ENCODE measurements at places on chromosomes 16 and 17.

DNA sequence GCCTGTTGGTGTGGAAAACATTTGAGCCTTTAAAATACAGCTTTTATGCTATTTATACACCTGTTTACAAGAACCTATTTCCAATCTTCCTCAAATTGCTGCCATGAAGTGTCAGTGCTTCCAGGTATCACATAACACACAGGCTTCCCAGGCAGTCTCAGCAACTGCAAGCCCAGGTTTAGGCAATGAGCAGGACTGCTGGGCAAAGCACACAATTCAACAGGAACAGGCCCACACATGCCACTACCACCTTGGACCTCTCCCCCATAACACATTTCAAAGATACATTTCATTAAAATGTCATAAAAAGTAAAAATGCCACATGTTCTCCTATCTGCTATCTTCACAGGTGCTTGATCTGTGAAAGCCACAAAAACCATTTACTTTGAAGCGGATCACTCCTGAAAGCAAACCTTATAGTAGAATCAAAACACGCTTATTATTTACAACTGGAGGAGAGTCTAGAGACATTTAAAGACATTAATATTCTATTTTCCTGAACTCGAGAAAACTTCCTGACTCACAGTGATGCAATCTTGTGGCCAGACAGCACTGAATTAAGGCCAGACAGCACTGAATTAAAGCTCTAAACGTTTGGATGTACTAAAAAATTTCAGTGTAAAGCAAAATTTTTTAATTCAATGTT lies 31.5 kb downstream of the ANKFY1 start:
- no peaks in the 10 kb centered on the region for H3K27me3 ChIP-seq
- no peak for DNase-seq
- H3K27ac ChIP-seq = no peak overlapping the region
- H3K4me1 ChIP-seq = peaks cover 11% of the 10 kb centered on the region

DNA sequence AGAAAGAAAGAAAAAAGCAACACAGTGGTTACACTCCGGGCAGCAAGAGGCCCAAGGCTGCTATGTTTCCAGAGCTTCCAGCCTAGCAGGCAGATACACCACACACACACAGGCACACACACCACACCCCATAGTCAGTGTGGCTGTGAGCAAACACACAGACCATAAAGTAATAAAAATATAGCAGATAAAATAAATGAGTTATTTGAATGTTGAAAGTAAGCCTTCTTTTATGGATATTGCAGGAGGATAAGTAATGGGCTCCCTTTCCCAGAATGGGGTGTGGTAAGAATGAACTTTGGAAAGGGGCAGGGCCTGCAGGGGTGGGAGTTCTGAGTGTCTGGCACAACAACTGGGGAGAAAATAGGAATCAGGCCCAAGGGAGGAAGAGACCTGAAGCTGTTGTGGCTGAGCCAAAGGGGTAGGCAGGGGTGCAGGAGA lies 4.8 kb upstream of the CDK5RAP3 start:
- DNase-seq = no peak
- no peaks in the 10 kb centered on the region for H3K36me3 ChIP-seq
- H3K27me3 ChIP-seq = no peaks in the 10 kb centered on the region
- no peak overlapping the region for H3K4me3 ChIP-seq
- H3K27ac ChIP-seq = no peak overlapping the region

DNA sequence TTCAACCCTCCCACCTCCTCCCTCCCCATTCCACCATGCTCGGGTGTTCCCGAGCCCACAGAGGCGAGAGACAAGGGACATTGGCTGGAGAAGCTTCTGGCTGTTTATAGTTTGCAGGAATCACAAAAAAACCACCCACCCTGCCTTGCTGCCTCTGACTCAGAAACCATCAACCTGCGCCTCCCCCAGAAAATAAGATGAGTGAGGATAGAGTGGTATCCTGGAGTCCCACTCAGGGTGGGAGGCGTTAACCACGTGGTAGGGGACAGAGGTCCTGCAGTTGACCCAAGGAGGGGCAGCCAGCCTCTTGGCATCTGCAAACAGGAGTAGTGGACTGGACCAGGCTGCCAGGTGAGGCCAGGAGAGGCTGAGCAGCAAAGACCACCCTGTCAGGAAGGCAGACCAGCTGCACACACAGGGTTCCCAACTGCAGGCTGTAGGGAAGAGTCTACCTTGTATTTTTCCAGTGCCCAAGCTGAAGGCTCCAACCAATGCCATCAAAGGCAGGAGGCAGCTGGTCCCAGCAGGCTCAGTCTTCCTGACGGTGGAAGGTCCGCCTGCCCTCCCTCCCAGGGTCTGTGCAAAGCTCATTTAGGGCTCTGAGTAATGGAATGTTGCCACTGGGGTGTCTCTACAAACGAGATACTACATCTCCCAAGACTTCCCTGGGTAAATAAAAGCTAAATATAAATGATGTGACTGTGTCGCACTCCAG lies 201.5 kb upstream of the TNRC6C start:
- H3K4me1 ChIP-seq = no peaks in the 10 kb centered on the region
- DNase-seq = no peak
- no peak overlapping the region for H3K27ac ChIP-seq

GRCh38 chr16:14369734-14370598 lies 260.1 kb downstream of the PARN start:
- H3K36me3 ChIP-seq = no peaks in the 10 kb centered on the region
- DNase-seq = no peak

DNA sequence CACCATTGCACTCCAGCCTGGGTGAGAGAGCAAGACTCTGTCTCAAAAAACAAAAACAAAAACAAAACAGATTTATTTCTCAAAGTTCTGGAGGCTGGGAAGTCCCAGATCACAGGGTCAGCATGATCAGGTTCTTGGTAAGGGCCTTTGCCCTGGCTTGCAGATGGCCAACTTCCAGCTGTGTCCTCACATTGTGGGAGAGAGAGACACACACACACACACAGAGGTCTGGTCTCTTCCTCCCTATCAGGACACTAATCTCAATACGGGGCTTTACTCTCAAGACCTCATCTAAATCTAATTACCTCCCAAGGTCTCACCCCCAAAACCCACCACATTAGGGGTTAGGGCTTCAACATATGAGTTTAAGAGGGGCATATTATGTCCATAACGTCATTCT lies 26.4 kb upstream of the TAOK1 start:
- no peaks in the 10 kb centered on the region for H3K27me3 ChIP-seq
- no peak overlapping the region for H3K27ac ChIP-seq
- H3K4me1 ChIP-seq = no peaks in the 10 kb centered on the region
- no peak overlapping the region for H3K4me3 ChIP-seq
- H3K36me3 ChIP-seq = no peaks in the 10 kb centered on the region
- DNase-seq = no peak

GRCh38 chr16:67248401-67249177 lies at the start of gene SLC9A5:
SLC9A5 (plus strand) TSS chr16:67248979; CDS start chr16:67249015, 36 bp downstream.
- H3K4me3 ChIP-seq = peak within 1 kb of the TSS; percentile 64
- no peaks in the 10 kb centered on the region for H3K36me3 ChIP-seq
- H3K27me3 ChIP-seq = no peaks in the 10 kb centered on the region
- H3K4me1 ChIP-seq = peaks cover 7% of the 10 kb centered on the region
- no peak within 1 kb of the TSS for H3K27ac ChIP-seq

DNA sequence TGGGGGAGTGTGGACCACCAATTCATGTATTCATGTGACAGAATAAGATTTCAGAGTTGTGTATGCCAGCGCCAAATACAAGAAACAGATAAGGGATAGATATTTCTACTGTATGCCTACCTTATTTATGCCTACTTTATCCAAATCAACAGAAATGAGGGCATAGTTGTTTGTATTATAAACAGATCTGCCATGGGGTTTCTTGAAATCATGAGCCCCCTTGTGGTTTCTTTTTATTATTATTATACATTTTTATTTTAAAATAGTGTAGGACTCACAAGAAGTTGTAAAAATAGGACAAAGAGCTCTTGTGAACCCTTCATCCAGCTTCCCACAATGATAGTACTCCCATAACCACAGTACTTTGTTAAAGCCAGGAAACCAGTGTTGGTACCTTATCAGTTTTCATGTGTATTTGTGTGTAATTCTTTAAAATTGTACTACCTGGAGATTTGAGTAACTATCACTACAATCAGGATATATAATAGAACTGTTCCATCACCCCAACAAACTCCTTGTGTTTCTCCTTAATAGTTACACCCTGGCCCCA lies 229.4 kb downstream of the CCDC182 start:
- H3K4me1 ChIP-seq = no peaks in the 10 kb centered on the region
- no peaks in the 10 kb centered on the region for H3K27me3 ChIP-seq
- no peak for DNase-seq

DNA sequence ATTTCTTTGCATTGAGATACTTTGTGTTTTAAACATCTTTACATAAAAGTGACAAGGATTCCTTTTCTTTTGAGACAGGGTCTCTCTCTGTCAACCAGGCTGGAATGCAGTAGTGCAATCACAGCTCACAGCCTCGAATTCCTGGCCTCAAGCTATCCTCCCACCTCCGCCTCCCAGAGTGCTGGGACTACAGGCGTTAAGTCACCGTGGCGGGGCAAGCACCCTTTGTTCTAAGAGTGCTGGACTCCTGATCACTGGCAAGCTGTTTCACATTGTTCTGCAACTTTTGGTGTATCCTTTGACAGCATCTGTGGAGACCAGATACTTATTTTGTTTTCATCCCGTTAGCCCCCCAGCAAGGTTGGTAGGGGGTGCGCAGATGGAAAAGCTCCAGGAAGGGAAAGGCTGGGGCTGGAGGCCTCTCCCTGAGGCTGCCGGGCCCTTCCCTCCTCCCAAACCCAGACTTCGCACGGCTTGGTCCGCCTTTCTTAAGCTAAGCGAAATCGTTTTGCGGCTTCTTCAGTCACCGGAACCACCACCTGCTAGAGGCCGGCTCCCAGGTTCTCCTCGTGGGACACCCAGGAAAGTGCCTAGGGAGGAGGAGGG lies 1.1 kb downstream of the ST6GALNAC2 start:
- peak overlapping the region; percentile 85 for H3K4me3 ChIP-seq
- no peaks in the 10 kb centered on the region for H3K27me3 ChIP-seq
- H3K4me1 ChIP-seq = peaks cover 21% of the 10 kb centered on the region
- no peaks in the 10 kb centered on the region for H3K36me3 ChIP-seq
- DNase-seq = no peak
- H3K27ac ChIP-seq = peak overlapping the region; percentile 88

GRCh38 chr16:74748616-74749026 lies 26.0 kb downstream of the FA2H start:
- H3K4me3 ChIP-seq = no peak overlapping the region
- H3K27ac ChIP-seq = no peak overlapping the region
- H3K4me1 ChIP-seq = no peaks in the 10 kb centered on the region
- H3K27me3 ChIP-seq = no peaks in the 10 kb centered on the region
- DNase-seq = no peak

- DNase-seq = no peak
- H3K4me3 ChIP-seq = peak overlapping the region; percentile 75
- peak overlapping the region; percentile 89 for H3K27ac ChIP-seq
- no peaks in the 10 kb centered on the region for H3K27me3 ChIP-seq
These were observed 665 bp upstream of the ALDH3A2 start for GRCh38 chr17:19647697-19648474.

GRCh38 chr17:32385971-32386370 lies 36.0 kb downstream of the ZNF207 start:
- H3K4me3 ChIP-seq = no peak overlapping the region
- H3K27ac ChIP-seq = no peak overlapping the region
- no peaks in the 10 kb centered on the region for H3K4me1 ChIP-seq
- no peak for DNase-seq
- peaks cover 15% of the 10 kb centered on the region for H3K36me3 ChIP-seq

- H3K27ac ChIP-seq = no peak overlapping the region
- DNase-seq = no peak
- H3K36me3 ChIP-seq = peaks cover 26% of the 10 kb centered on the region
- H3K4me1 ChIP-seq = no peaks in the 10 kb centered on the region
These were observed 19.0 kb upstream of the EVPL start for GRCh38 chr17:76046064-76046463.

DNA sequence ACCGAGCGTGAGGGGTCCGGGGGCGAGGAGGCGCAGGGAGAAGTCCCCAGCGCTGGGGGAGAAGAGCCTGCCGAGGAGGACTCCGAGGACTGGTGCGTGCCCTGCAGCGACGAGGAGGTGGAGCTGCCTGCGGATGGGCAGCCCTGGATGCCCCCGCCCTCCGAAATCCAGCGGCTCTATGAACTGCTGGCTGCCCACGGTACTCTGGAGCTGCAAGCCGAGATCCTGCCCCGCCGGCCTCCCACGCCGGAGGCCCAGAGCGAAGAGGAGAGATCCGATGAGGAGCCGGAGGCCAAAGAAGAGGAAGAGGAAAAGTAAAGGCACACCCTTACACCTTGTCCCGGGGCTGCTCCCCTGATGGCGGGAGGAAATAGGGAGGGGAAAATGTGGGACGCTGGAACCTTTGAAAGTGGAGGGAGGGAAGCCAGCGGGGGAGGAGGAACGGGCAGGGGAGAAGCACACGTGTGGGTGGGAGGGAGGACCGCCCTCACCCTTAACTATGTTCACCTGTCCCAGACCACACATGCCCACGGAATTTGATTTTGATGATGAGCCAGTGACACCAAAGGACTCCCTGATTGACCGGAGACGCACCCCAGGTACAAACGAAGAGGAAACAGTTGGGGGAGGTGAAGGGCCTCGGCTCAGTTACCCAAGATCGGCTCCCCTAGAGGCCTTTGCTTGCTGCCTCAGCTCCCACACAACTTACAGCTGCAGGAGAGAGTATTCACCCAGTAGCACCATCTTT lies 916 bp downstream of the PAGR1 start:
- H3K4me1 ChIP-seq = peaks cover 67% of the 10 kb centered on the region
- H3K36me3 ChIP-seq = peaks cover 3% of the 10 kb centered on the region
- no peak for DNase-seq
- H3K4me3 ChIP-seq = peak overlapping the region; percentile 92
- peak overlapping the region; percentile 97 for H3K27ac ChIP-seq

DNA sequence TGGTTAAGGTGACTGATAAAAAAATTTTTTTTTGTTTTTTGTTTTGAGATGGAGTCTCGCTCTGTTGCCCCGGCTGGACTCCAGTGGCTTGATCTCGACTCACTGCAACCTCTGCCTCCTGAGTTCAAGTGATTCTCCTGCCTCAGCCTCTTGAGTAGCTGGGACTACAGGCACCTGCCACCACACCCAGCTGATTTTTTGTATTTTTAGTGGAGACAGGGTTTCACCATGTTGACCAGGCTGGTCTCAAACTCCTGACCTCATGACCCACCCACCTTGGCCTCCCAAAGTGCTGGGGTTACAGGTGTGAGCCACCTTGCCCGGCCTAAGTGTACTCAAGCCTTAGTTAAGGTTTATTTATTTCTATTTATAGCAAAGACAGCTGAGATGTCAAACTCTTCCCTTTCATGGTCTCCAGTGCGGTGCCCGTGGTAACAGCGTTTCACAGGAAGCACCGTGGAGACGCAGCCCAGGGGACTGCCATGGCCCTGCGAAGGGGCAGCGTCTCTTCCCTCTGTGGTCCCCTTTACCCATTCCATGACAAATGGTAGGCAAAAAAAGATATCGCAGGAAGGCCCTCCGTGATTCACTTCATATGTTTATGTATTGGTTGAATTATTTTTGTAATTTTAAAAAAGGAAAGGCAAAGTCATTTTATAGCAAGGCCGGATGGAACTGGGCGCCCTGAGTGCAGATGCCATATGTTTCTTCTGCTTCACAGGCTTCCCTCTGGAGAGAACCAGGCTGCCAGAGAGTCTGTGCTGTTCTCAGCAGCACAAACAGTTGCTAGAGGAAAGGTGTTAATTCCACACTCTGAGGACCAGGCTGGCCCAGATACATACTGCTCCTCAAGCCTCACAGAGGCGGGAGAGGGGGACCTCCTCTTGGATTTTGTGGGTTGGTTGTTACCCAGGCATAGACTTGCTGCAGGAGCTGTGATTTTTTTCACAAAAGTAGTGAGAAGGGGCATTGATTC lies 29.2 kb downstream of the DDX19A start:
- no peaks in the 10 kb centered on the region for H3K27me3 ChIP-seq
- no peak overlapping the region for H3K27ac ChIP-seq
- H3K36me3 ChIP-seq = peaks cover 6% of the 10 kb centered on the region
- DNase-seq = no peak
- H3K4me3 ChIP-seq = no peak overlapping the region

Measured in Panc1 (cell line).